ENCODE measurements at places on chromosomes 12 and 14.
A peak's percentile ranks its signal among the peaks of the same experiment; 100 is the strongest.

DNA sequence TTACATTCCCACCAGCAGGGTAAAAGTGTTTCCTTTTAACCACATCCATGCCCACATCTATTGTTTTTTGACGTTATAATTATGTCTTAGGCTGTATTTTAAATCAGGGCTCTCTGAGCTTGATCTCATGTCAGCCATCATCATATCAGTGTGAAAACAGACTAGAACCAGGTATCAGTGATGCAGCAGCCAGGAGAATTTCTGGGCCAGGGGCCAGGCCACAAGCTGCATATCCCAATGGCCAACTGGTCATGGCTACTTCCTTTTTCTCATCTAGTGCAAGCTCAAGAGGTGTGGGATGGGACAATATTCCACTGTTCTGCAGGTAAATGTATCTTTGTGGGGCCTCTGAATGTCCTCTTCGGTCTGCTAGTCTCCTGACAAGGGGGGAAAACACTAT, 125.1 kb downstream of the CRADD start:
- DNase-seq: no peak

DNA sequence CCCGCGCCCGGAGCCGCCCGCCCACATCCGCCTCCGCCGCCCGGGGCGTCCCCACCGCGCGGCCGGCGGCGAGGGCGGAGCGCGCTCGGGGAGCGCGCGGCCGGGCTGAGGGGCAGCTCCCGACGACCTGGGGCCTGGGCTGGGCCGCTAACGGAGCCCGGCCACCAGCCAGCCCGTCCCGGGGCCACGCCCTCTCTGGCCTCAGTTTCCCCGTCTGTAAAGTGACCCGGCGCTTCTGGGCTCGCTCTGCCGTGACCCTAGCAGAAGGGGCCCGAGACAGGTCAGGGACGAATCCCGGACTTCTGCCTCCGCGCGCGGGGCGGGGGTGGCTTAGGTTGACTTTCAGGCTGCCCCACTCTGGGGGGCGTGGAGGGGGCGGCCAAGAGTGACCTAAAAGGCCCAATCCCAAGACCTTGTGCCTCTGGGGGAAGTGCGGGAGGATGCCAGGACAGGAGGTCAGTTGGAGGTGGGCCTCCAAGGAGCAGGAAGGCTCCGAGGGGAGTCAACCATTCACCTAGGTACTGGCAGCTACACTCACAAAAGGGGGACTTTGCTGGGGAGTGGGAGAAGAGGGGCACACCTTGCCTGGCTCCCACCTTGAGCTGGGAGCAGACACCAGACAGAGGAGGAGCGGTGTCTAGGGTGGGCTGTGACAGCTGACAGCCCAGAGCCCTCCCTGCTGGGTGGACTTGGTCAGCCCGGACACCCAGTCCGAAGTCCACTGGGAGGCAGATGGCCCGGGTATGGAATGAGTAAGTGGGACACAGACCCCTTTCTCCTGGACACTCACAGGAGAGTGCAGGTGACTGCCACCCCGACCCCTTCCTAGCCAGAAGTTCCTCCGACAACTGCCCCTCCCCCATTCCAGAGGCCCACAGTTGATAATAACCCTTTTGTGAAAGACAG, 486 bp upstream of the AKT1 start:
- DNase-seq: no peak

- no peak for DNase-seq
Measured at GRCh38 chr14:45651890-45652289, 398.9 kb upstream of the MIS18BP1 start.

DNA sequence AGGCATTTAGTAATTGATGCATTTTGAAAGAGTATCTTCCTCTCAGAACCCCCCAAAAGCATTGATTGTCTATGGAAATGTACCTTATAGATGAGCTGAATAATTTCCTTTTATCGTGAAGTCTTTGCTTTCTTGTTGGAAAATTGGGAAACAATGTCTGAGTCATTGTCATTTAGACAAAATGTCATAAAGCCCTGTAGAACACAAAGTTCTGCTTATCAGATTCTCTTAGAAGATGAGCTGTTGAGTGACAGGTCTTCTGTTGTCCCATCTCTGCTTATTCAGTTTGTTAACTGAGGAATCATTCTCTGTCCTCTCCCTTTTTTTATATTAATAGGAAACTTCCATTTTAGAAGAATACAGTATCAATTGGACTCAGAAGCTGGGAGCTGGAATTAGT, 22.9 kb downstream of the MAPKAPK5 start:
- DNase-seq: no peak

GRCh38 chr14:75223664-75224154, 47.3 kb upstream of the TMED10 start:
- peak; percentile 47 for DNase-seq

- no peak for DNase-seq
Measured at GRCh38 chr12:101795013-101795412, 35.7 kb downstream of the GNPTAB start.

GRCh38 chr14:76322594-76323220, 53.2 kb upstream of the ESRRB start:
- no peak for DNase-seq

GRCh38 chr14:53993920-53994607, 37.4 kb upstream of the BMP4 start:
- no peak for DNase-seq

GRCh38 chr12:90548595-90548994, 406.4 kb downstream of the CCER1 start:
- no peak for DNase-seq

Data from CD14-positive monocyte (primary cell).